Stimulated activated CD4-positive, alpha-beta T cell treated with anti-CD3 and anti-CD28 coated beads, Interleukin-4, amount 100 ng/mL, for 1 hour (primary cell): ENCODE measurements at places on chromosomes 7 and 10.

GRCh38 chr7:23893942-23894891 lies 184.2 kb downstream of the STK31 start:
- DNase-seq: no peak

DNA sequence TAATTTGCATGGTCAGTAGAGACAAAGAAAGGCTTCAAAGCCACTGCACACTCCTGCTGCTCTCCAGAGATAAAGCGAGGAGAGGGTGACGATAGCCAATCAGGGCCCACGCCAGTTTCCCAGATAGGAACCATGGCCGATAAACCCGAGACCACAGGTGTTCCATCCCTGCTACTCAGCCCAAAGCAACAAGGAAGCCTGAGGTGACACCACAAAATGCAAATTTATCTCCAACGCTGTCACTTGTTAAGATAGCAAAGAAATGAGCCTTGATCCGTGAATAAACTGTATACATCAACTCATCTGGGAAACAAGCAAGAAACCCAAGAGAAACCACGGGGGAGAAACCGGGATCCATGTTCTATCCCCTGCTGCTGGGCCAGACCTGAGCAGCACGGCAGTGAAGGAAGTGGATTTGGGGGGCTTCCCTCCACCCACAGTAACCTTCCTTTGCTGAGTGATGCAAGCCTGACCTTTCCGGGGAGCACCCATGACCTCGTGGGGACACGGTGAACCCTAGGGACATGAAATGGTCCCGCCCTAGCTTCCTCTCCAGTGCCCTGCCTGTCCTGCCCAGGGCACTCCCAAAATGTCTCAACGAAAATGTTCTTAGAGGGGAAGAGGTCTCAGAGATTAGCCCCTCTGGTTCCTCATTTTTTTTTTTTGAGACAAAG lies 164.6 kb downstream of the PTPRN2 start:
- no peak for DNase-seq

DNA sequence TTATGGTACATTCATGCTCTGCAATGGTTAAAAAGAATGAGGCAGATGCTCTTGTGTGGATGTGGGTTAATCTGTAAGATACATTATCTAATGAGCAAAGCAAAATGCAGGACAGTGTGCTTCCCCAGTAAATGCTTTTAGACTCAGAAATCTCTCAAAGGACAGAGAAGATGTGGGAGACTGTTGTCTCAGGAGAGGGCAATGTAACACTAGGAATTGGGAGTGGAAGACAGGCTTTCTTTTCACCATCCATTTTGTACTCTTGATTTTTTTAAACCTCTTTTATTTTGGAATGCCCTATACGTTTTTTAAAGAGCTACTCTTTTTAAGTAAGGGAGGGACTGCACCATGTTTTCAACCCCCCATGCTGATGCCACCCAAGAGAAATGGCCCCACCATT lies 77.5 kb upstream of the ADAM12 start:
- DNase-seq: no peak

DNA sequence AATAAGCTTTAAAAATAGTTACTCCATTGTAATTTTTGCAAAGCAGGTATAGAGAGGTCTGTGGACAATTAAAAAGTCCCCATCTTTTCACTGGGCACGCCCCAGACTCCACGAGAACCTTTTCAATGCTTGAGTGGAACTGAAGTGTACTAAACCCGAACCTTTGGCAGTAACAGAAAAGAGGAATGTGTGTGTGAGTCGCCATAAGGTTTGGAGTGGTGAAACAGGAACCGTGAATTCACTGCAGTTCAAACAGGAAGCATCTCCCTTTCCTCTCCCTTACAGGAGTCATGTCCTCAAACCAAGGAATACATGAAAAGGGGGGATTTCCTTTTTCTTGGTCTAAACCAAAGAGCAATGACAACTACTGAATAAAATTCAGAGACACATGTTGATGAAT lies 23.2 kb downstream of the NDUFB2 start:
- DNase-seq: no peak

DNA sequence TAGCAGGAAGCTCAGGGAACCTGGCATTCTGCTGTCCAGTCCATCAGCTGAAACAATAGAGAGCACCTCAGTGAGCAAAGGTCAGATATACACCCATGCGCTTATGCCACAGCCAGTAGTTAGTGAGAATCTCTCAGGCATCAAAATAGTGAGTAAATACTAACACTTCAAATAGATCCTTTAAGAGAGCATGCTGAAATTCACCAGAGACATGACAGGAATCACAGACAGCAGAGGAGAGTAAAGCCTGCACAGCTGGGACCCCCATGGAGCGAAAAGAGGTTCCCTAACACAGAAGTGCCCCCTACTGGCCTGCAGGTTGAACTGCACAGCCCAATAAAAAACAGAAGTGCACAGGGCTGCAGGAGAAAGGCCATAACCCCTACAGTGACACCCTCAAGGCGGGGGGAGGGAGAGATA lies 57.6 kb upstream of the ANTXRL start:
- no peak for DNase-seq

- DNase-seq: no peak
These were observed 215.4 kb upstream of the LRGUK start for GRCh38 chr7:133911724-133912123.

- DNase-seq: no peak
These were observed 100.1 kb downstream of the NPSR1 start for GRCh38 chr7:34758111-34758601.

DNA sequence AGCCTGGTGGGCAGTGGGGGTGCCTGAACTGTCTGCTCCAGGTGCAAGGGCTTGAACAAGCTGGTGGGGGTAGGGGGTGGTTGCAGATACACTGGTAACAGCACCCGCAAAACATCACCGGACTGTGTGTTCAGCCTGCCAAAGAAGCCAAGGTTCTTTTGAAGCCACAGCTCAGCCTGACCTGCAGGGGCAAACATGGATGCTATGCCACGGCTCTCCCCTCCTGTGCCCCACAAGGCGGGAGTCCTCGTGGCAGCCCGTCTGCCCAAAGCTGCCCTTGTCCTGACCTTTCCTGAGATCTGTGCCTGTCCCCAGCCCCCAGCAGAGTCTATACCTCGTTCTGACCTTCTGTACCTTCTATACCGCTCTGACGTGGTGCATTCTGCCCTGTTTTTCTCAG lies 285.7 kb downstream of the GLRX3 start:
- DNase-seq: no peak
